ENCODE measurements at places on chromosomes 12 and 14.

DNA sequence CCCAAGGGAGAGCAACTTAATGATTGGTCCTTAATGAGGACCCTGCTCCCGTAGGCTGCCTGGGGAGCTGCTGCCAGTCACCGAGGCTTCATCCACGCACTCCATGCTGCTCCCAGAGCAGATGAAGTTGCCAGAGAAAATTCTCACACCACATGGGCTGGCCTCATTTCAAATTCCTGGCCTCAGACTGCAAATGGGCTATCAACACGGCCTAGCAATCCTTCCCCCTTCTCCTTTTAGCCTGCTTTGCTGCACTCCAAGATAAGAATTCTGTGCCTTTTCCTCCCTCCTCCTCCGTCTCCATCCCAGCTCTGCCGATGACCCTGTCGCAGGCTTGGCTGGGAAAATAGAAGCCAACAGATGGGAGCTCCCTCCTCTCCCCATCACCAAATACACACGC lies 10.8 kb upstream of the DGLUCY start:
- no peak for DNase-seq

- no peak for DNase-seq
Observed at GRCh38 chr12:121669521-121669900, at the start of gene MORN3. MORN3 (minus strand) TSS chr12:121669654; CDS start chr12:121669483, 171 bp downstream.

DNA sequence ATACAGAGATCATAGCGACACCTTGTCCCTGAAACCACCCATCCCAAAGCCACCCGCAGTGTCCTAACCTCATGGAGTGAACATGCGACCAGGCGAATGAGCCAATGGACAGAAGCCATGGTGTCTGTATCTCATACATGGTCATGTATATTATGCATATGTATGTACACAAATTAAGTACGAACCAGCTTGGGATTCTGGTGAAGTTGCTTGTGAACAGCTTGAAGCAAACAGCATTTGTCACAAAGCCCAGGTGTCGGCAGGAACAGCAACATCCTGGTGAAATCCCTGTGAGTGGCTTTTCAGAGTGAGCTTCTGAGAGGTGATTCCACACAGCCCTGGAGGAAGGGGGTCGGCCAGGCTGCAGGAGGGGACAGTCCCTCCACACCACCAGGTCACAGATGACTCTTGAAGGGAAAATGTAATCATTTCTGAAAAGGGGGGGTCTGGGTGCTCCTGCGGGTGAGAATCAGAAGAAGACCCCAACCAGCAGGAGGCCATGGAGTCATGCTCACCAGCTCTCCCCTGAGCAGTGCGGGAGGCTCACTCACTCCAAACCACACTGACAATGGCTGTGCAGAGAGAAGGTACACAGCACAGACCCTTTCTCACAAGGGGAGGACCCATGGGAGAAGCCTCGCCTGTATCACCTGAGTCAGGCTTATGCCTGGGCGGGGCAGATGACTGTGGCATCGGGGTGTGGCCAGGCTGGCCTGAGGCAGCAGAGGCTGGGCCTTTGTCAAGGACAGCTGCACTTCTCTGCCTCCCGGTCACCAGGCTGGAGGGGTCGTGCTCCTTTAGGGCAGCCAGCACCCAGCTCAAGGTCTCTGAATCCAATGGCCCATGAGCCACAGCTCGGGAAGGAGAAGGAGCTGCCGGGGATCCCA lies 14.3 kb downstream of the CHGA start:
- DNase-seq: no peak

- DNase-seq: no peak
Observed at GRCh38 chr14:75163677-75164076, 12.7 kb downstream of the TMED10 start.

- DNase-seq: no peak
Observed at GRCh38 chr14:76375484-76375883, 453 bp upstream of the ESRRB start.

DNA sequence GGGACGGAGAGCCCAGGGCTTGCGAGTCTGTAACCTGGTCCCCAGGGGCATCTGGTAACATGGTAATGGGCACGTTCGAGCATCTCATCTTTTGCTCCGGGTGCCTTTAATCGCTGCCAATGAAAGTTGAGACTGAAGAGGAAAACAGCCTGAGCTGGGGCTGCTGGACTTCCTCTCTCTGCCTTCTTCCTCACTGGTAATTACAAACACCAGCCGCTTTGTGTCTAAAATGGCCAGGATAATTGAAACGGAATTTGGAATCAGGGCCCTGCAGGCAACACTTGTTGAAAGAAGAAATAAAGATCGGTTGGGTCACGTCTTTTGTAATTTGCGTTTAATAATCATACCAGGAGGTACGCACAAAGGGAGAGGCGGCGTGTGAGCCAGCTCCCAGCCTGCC lies 51.5 kb upstream of the GPATCH2L start:
- no peak for DNase-seq

- no peak for DNase-seq
Observed at GRCh38 chr12:126891789-126892188, 1375.2 kb upstream of the TMEM132C start.

GRCh38 chr12:80411787-80412186 lies 32.2 kb upstream of the PTPRQ start:
- no peak for DNase-seq

- DNase-seq: no peak
Observed at GRCh38 chr12:130117233-130117632, 45.0 kb upstream of the FZD10 start.

DNA sequence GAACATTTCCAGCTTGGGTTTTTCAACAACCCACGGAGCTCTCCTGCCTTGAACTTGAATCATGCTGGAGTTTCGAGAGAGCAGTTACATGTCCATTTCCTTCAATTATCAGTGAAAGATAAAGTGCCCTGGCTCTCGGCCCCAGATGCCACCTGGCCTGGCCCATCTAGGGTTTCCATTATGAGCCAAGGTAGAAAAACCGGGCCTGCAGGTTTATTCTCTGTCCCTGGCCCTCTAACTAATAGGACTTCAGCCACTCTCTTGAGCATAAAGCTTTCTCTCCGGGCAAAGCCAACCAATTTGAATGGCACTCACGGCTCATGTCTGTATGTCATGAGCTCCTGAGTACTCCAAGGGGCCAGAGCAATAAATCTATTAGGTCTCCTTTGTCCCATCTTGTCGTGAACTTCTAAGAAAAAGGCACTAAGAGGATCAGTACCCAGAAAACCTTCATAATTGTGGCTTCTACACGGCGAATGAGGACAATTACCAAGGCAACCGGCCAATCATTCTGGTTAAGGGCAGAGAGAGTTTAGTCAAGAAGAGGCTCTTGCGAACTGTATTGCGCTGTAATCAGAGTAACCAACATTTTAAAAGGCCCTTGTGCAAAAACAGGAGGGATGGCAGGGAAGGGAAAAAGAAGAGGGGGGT lies 392.3 kb downstream of the MED13L start:
- DNase-seq: no peak

DNA sequence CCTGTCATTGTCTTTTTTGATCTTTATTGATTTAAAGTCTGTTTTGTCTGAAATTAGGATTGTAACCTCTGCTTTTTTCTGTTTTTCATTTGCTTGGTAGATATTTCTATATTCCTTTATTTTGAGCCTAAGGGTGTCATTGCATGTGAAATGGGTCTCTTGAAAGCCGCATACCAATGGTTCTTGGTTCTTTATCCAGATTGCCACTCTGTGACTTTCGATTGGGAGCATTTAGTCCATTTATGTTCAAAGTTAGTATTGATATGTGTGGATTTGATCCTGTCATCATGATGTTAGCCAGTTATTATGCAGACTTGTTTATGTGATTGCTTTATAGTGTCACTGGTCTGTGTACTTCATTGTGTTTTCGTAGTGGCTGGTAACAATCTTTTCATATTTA lies 29.8 kb upstream of the PLBD1 start:
- no peak for DNase-seq

DNA sequence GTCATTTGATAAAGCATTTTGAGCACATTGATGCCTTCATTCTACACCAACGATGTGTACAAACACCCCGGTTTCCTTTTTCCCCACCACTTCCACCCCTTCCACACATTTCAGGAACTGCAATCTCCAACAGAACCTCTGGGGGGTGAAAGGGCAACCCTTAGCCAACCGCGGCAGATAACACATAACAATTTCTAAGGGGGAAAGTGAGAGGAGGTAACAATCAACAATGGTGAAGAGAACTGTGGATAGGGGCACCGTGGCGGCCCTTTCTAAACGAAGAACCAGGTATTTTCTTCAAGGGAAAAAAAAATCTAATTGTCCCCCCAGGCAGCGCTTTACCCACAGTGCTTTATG lies 1.1 kb downstream of the KITLG start:
- DNase-seq: no peak

GRCh38 chr12:124928095-124928911 lies 13.9 kb upstream of the UBC start:
- DNase-seq: peak; percentile 25

- no peak for DNase-seq
Observed at GRCh38 chr14:91375720-91376452, 41.7 kb downstream of the CCDC88C start.

- no peak for DNase-seq
Observed at GRCh38 chr12:121388421-121388981, 11.4 kb upstream of the RNF34 start.

- DNase-seq: no peak
Observed at GRCh38 chr12:116918464-116918863, 7.7 kb downstream of the FBXW8 start.
